ENCODE measurements at places on chromosomes 4 and X. TPM values are rescaled to one million over a fixed set of nuclear protein-coding genes. Genes with fewer than 3 reads are reported as not detected.

UNC5C gene
- not detected for total RNA-seq

SSX4B gene
- total RNA-seq, result not detected

MAGEC3 gene
- total RNA-seq, result not detected

EDA2R gene
- total RNA-seq, result 1.7 TPM

TREX2 gene
- total RNA-seq, result 0.33 TPM

ERCC6L gene
- 5.8 TPM for total RNA-seq

SPANXN4 gene
- not detected for total RNA-seq

VCX3A gene
- total RNA-seq, result not detected

SCD5 gene
- 26.2 TPM for total RNA-seq

RRH gene
- not detected for total RNA-seq

SOX3 gene
- not detected for total RNA-seq

CSAG3 gene
- not detected for total RNA-seq

CACNA1F gene
- not detected for total RNA-seq

HSFX1 gene
- total RNA-seq, result 0.05 TPM

LYAR gene
- 28.7 TPM for total RNA-seq

TCEAL6 gene
- total RNA-seq, result not detected

PALLD gene
- 57.5 TPM for total RNA-seq

DRD5 gene
- not detected for total RNA-seq

KCNE5 gene
- 0.09 TPM for total RNA-seq

AMER1 gene
- total RNA-seq, result 2.8 TPM

STS gene
- total RNA-seq, result 1.5 TPM

CORIN gene
- 0.05 TPM for total RNA-seq

ASB12 gene
- total RNA-seq, result not detected

NXF2B gene
- total RNA-seq, result not detected

CPE gene
- 17.7 TPM for total RNA-seq

TEX11 gene
- not detected for total RNA-seq

NPY1R gene
- total RNA-seq, result not detected

PPP1R3F gene
- 6.2 TPM for total RNA-seq

CFAP99 gene
- not detected for total RNA-seq

XPNPEP2 gene
- total RNA-seq, result not detected

Measured in airway epithelial cell (primary cell).